ENCODE measurements at places on chromosomes 1 and 21.

DNA sequence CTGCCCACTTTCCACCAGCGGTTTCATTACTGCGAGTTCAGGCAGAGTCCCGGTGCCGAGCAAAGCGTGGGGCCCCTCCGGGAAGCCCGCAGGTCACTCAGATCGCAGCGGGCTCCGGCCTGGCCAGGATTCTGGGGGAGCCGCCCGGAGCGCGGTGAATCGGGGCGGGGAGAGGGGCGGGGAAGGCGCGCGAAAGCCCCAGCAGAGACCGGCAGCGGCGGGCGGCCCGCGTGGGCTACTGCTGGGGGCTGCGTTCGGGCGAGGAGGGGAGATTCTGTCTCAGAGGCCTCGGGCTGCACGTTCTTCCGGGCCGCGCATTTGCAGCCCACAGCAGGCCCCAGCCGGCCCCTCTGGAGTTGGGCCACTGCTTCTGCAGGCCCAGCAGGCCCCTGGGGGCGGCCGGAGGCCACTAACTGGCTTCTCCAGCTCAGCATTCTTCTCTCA lies 64.7 kb downstream of the SCCPDH start:
- no peak for DNase-seq

DNA sequence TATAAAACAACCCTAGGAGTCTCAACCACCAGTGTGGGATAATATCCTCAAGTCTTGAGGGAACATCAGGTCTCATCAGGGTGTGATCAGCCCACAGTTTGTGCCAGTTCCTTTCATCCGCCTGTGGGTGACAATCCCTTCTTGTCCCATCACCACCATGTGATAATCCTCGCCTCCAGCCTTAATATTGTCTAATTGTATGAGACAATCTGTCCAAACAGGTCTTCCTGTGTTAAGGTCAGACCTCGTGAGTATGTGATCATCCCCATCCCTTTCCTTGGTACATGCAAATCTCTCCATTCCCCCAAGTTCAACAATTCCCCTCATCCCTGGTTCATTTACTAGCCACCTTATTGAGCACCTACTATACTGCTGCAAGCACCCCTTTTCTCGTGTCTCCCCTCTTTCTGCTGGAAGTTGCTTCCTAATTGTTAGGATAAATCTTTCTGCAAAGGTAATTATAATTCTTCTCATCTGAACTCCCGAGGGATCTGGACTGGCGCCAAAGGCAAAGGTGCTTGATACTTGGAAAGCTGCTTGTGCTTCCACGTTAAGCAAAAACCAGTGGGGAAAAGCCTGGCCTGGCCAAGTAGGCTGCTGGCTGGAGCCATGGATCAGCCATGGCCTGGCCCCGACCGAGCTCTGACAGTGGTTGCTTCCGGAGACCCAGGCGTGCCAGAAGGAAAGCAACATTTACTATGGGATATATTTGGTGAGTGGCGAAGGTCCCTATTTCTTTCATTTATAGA lies 92.5 kb downstream of the RNF220 start:
- DNase-seq = no peak

- no peak for DNase-seq
These were observed 129.2 kb downstream of the ADAMTS1 start for GRCh38 chr21:26715878-26716506.

- no peak for DNase-seq
These were observed 151.8 kb downstream of the TENT5C start for GRCh38 chr1:117757668-117758067.

GRCh38 chr1:160665330-160666078 lies 18.7 kb upstream of the SLAMF1 start:
- peak; percentile 27 for DNase-seq

- no peak for DNase-seq
These were observed 55.4 kb upstream of the JAK1 start for GRCh38 chr1:65021795-65022194.

- DNase-seq = no peak
These were observed 59.3 kb downstream of the ACP6 start for GRCh38 chr1:147611021-147611426.

GRCh38 chr1:10528066-10529014 lies 53.6 kb downstream of the PEX14 start:
- no peak for DNase-seq

GRCh38 chr1:94284476-94284875 lies 47.1 kb upstream of the ARHGAP29 start:
- DNase-seq = no peak

DNA sequence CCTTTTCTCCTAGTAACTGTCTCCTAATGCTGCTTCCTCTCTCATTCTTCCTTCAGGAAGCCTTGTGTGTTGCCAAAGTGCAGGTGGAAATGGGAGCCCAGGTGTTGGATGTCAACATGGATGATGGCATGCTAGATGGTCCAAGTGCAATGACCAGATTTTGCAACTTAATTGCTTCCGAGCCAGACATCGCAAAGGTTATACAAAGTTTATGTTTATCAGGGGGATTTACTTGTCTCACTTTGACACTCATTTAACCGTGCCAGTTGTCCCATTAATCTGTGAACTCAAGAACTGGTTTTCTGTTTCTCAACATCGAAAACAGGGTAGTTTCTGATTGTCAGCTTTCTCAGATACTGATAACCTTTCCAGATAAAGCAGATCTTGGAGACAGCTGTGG lies 40.4 kb downstream of the MTR start:
- no peak for DNase-seq

- DNase-seq = no peak
These were observed 3.0 kb downstream of the NHLH2 start for GRCh38 chr1:115837740-115838421.

DNA sequence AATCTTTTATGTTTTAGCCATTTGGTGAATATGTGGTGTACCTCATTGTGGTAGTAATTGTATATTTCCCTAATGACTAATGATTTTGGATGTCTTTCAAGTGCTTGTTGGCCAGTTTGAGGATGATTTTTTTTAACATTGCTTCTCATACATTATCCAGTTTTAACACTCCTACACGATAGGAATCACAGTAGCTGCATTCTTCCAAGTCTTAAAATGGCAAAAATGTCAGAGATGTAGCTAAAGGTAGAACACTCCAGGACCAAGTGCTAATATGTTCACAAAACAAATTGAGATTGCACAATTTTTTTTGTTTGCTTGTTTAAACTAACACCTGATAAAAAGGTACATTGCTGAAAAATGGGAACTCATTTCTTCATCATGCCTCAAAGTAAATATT lies 11.7 kb downstream of the USP25 start:
- no peak for DNase-seq

GRCh38 chr1:228216371-228217320 lies 8.8 kb downstream of the OBSCN start:
- no peak for DNase-seq

DNA sequence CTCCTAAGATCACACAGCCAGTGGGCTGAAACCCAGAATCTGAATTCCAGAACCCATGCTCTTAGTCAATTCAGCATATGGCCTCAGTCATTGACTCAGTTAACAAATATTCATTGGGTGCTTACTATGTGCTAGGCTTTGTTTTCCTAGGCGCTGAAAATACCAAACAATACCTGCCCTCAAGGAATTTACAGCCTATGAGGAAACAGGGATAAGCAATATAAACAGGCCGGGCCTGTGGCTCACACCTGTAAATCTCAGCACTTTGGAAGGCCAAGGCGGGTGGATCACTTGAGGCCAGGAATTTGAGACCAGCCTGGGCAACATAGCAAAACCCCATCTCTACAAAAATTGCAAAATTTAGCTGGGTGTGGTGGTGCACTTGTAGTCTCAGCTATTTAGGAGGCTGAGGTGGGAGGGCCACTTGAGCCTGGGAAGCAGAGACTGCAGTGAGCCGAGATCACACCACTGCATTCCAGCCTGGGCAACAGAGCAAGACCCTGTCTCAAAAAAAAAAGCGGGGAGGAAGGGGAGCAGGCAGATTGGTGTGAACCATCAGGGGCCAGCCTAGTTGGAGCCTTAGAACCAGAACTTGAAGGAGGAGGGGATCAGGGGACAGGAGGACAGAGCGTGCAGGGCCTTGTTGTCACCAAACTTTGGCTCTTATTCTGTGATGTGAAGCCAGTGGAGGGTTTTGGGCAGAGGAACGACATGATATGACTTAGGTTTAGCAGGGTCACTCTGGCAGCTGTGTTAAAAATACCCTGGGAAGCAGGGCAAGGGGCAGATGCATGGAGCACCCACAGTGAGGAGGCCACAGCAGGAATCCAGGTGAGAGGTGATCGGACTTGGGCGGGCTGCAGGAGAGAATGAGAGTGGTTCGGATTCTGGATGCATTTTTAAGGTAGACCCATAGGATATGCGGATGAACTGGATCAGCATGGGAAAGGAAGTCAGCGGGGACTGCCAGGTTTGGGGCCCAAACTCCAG lies 5.8 kb downstream of the TINAGL1 start:
- no peak for DNase-seq

DNA sequence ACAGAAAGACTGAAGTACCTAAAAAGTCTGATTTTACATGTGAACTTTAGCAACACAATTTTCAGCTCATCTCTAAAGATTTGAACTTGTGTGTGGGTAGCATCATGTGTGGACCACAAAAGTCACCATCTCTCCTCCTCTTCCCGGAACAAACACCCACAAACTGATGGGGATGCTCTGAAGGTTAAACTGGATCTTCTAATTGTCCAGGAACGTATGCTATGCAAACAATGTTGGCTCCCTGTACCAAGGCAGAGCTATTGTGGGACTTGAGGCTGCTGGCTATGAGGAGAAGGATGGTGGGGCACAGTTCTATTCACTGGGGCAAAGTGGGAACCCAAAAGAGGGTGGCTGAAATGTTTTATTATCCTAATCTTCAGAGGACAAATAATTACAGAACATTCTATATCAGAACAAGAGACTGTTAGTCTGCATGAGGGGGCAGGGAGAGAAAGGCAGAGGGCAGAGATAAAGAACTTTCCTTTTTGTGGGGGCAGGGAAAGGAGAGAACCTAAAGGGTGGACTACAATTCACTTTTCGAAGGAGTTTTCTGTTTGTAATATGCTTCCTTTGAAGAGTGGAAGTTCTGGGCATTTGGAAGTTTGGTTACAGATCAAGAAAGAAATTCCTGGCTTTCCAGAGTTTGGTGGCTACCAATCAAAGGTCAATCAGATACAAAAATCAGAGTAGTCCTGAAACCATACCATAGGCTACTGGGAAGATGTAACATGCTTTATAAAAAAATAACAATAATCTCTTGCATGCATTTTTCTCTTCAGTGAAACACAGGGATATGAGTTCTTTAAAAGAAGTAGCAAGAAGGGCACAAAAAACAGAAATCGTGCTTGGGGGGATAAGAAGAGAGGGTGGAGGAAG lies 62.9 kb downstream of the GADD45A start:
- DNase-seq = no peak

DNA sequence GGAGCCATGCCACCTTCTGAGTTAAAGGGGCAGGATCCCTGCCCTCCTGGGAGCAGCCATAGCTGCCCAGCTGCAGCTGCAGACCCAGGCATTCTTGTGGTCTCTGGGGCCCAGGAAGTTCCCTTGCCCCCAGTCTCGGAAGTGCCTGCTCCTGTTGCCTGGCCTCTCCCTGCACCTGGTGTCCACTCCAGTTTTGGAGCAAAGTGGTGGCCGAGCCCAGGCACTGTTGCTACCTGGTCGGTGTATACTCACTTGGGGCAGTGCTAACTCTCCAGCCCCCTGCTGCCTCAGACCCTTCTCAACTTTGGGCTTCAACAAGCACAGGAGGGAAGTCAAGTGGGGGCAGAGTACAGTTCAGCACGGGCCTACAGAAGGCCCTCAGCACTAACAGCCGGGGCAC lies 352.9 kb upstream of the NCAM2 start:
- DNase-seq = no peak

GRCh38 chr1:53291574-53291973 lies 36.3 kb downstream of the LRP8 start:
- DNase-seq = no peak

- DNase-seq = no peak
These were observed 51.5 kb upstream of the ZNF644 start for GRCh38 chr1:91073299-91073698.

- DNase-seq = no peak
These were observed 200.5 kb upstream of the NEGR1 start for GRCh38 chr1:72482736-72483413.

- no peak for DNase-seq
These were observed 55.6 kb upstream of the FMOD start for GRCh38 chr1:203406446-203407045.

- no peak for DNase-seq
These were observed 51.9 kb upstream of the DMRTA2 start for GRCh38 chr1:50474859-50475809.

- DNase-seq = no peak
These were observed 86.4 kb downstream of the LTN1 start for GRCh38 chr21:28906236-28906635.

DNA sequence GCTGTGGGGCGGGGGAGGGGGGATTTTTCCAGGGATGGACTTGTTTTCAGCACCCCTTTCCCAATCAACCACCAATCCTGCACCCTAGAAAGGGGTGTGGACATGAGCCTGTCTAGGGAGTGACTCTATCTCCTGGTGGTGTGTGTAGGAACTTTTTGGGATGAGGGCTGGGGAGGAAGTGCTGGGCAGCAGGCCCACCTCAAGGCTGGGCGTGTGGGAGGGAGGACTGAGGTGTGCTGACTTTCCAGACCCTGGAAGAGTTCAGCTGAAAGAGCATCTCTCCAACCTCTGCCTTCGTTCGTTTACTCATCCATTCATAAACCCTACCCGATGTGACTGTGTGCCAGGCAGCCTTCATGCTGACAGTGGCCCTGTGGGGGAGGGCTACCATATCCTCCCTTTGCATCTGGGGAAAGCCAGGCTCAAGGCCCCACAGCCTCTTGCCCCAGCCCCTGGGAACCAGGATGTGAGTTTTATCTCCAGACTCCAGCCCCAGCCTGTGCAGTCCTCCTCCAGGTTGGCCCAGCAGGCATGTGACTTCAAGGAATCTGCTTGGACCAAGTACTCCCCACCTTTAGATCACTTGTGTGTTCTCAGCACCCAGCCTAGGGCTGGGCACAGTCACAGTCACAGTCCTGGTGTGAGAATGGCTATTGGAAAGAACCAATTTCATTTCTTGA lies 6.7 kb downstream of the KNCN start:
- no peak for DNase-seq

GRCh38 chr1:33966346-33967141 lies 102.7 kb downstream of the HMGB4 start:
- no peak for DNase-seq

GRCh38 chr1:27383039-27383605 lies at the start of gene CD164L2:
Gene CD164L2 (minus strand): TSS chr1:27383333. CDS start chr1:27383239, 94 bp downstream.
- peak; percentile 28 for DNase-seq

- no peak for DNase-seq
These were observed 15.7 kb downstream of the CD53 start for GRCh38 chr1:110888641-110889040.

GRCh38 chr1:43206600-43207228 lies 34.6 kb downstream of the CFAP57 start:
- DNase-seq = no peak

GRCh38 chr1:193308438-193308837 lies 122.0 kb upstream of the B3GALT2 start:
- no peak for DNase-seq
